ENCODE measurements at places on chromosomes 6 and 20.

DNA sequence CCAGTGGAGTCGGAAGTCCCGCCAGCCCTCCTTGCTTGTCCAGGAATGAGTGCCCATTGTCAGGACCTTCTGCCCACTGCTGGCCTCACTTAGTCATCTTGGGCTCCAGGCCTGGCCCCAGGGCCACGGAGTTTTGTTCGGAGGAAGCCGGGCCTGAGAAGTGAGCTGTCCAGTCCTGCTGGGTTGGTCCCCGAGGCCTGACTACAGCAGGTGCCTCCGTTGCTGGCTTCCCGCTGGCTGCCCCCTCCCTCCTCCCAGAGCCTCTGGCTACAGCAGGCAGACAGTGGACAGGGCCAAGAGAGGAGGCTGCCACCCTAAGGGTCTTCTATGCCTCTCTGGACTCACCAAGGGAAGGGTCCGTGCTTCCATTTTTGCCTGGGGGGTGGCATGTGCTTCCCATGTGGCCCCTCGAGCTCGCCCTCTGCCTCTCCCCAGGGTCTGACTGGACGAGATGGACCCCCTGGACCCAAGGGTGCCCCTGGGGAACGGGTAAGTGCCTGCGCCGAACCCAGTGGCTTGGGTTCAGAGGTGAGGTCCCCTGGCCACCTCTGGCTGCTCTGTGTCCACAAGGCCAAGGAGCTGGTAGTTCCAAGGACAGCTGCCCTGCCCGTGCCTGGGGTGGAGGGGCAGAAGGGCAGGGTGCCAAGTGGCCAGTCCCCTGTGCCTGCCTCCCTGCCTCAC, 2.8 kb downstream of the COL9A3 start:
- DNase-seq, result no peak

- DNase-seq, result no peak
Measured at GRCh38 chr20:21513881-21514540, at the start of gene NKX2-2. TSS of gene NKX2-2 (minus strand) at chr20:21514064. CDS start at chr20:21513669, 395 bp downstream.

GRCh38 chr6:52363228-52363867, 1.4 kb downstream of the PAQR8 start:
- no peak for DNase-seq

DNA sequence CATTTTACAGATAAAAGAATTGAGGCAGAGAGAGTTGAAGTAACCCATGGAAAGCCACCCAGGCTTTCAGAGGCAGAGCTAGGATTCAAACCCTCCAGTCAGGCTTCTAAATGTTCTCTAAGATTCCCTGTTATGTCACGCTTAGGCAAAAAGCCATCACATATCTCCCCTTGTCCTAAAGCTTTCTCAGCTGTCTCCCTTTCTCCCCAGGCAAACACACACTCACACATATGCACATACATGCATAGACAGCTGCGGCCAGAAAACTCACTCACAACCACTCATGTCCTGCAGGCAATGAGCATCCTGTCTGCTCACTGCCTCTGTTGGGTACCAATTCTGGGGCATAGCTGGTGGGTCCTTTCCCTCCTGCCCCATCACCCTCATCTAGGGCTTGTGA, 595.9 kb upstream of the CHD6 start:
- DNase-seq, result no peak

GRCh38 chr6:37876843-37877242, 57.3 kb downstream of the ZFAND3 start:
- no peak for DNase-seq

DNA sequence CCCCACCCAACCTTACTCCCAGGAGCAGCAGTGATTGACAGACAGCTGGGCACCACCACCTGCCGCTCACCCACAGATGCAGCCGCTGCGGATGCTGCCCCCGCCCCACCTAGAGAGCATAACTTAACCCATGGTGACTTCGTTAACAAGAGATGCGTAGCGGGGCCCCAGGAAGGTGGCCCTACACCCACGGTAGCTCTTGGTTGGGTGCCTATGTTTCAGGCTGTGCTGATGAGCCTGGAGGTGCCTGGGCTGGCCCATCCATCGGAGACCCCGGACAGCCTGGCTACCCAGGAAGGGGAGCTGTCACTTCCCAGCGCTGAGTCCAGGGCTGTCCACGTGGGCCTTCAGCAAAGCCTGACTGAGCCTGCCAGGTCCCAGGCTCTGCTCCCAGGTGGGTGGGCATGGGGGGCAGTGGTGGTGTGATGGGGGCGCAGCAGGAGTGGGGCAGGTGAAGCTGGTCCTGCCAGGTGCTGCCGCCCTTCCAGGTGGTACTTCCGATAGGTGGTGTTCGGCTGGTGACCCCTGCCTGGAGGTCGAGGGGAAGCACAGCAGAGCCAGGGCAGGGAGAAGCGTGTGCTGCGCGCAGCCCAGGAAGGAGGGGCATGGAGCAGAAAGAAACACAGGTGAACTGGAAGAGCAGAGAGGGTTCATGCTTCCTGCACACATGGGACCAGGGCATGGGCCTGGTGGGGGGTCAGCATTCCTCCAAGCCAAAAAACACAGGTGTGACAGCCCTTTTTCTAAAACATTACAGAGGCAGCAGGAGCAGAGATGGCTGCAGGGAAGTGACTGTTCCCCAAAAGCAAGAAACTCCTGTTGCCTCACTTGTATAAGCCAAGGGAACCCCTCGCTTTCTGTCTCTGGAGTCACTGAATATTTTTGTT, 56.9 kb downstream of the SYNJ2 start:
- no peak for DNase-seq

All from activated CD8-positive, alpha-beta T cell treated with anti-CD3 and anti-CD28 coated beads for 36 hours (primary cell).